ENCODE measurements at places on chromosomes 3 and 15.

- no peak for DNase-seq
Measured at GRCh38 chr15:81807186-81807585, 238.6 kb downstream of the MEX3B start.

- no peak for DNase-seq
Measured at GRCh38 chr3:118813472-118813871, 221.2 kb downstream of the IGSF11 start.

GRCh38 chr3:127723011-127723567 is 50.3 kb downstream of the ABTB1 start:
- DNase-seq: no peak

GRCh38 chr15:31302029-31302657 is 24.5 kb upstream of the KLF13 start:
- no peak for DNase-seq

- no peak for DNase-seq
Measured at GRCh38 chr15:57705746-57706404, 639 bp upstream of the POLR2M start.

DNA sequence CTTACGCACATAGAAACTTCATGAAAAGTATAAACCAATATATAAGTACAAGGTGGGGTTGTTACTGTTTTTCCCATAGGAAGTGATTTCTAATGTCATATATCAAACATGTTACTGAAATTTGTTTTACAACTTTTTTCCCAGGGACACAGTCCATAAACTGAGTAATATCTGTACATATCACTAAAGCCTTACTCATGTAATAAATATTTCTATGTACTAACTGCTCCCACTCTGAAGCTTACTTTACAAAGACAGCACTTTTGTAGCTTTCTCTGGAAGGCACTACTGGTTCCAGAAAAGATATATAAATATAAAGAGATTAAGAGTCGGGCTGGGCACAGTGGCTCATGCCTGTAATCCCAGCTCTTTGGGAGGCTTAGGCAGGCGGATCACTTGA is 91.7 kb downstream of the MYO5A start:
- peak; percentile 11 for DNase-seq

- DNase-seq: peak; percentile 19
Measured at GRCh38 chr15:67792250-67792942, 32.9 kb upstream of the SKOR1 start.

All from EL (cell line).